ENCODE measurements at places on chromosomes 3 and 15.

DNA sequence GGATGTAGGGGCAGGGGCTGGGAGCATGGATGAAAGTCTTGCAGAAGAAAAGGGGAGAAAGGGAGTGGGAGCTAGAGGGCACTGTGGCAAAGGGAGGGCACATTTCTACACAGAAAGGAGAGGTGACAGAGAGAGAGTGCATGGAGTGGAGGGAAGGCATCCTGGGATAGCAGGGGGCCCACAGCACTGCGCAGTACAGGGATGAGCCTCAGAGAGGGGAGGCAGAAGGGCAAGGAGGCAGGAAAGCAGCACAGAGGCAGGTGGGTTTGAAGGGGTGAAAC lies 5.4 kb downstream of the STOML1 start:
- DNase-seq: no peak

GRCh38 chr15:50452927-50453326 lies 28.7 kb downstream of the USP8 start:
- no peak for DNase-seq

GRCh38 chr3:126104742-126105605 lies 21.1 kb upstream of the SLC41A3 start:
- DNase-seq: no peak

DNA sequence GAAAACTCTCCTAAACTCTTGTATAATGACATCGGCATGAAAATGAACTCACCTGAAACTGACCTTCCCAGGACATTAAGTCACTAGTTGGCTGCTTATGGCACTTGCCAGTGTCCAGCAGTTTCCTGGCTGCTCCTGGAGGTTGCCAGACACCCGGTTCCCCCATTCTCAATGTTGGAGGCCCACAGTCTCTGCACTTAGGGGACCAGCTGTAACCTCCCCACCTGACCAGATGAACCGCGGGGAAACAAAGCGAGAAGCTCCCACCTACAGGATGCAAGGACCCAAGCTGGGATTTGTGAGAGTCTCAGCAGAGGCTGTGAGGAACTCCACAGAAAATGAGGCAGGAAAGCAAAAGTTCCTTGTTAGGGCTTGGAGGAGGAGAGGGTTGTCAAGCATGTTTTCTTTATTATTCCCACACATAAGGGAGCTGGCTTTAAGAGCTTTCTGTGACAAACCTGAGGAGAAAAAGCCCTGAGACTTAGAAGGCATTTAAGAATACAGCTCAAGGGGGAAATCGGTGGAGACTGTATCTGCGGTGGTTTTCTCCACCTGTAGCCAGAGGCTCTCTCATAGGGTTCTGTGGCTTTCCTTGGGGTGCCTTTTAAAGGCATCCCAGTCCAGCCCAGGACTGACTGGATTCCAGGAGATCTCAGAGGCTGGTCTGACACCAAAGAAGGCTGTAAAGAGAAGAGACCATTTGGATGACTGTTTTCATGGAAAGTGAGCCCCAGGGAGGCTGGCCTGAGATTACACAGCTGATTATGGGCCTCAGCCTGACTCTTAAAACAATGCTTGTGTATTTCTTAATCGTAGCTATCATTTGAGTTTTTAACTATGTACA lies 4.6 kb downstream of the TPM1 start:
- no peak for DNase-seq

GRCh38 chr3:159182961-159183360 lies 381.1 kb downstream of the MFSD1 start:
- DNase-seq: no peak

- DNase-seq: no peak
These were observed 504.1 kb downstream of the NTRK3 start for GRCh38 chr15:87752250-87752951.

DNA sequence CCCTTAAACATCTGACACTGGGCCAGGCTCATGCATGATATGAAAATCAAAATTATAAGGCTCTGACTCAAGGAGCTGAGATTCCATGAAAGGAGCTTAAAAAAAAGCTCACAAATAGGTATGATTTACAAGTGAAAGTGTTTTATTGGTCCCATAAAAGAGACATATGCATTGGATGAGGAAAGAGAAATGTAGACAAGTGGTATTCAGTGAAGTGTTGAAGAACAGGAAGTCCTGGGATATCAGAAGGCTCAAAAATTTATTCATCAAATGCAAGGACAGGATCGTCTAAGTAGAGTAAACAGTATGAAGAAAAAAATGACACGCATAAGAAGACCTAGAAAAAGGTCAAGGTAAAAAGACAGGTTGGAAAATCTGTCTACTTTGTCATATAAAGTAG lies 188.9 kb downstream of the CBLB start:
- DNase-seq: no peak

All from hematopoietic multipotent progenitor cell treated with erythropoietin and hydrocortisone succinate and interleukin-3 and kit ligand, for 15 days (in vitro differentiated cells).